Small intestine (tissue), 16 donors: ENCODE measurements at places on chromosomes 3 and 15.

DNA sequence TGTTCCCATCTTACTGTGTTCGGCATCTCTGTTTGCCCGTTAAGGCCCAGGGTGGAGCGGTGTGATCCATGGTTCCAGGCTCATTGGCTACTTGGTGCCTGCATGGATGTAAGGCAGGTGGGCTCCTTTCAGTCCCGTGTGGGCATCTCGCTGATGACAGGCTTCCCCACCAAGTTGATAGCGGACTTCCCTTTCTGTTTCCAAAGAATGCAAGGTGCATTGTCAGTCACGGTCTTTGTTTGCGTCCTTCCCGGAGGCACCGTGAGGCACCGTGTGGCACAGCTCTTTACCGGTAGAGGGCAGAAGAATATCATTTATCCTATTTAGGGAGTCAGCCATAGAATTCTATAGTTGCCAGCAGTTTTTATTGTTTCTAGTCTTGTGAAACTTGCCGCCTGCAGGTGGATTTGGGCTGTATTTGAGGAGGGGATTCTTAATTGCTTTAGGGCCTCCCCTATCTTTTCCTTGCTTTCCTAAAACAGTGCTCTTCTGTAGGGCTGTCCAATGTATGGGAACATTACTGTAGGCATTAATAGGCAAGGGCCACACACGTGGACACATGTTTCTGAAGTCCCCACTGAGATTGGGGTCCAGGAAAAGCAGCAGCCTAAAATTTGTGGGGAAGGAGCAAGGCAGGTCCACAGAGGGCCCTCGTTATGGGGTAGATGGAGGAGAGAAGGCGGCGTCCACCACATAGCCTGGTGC lies 244.1 kb downstream of the SLCO3A1 start:
- H3K4me3 ChIP-seq, result no peak overlapping the region
- DNase-seq, result peak; percentile 58
- H3K27ac ChIP-seq, result no peak overlapping the region
- H3K4me1 ChIP-seq, result peaks cover 2% of the 10 kb centered on the region

DNA sequence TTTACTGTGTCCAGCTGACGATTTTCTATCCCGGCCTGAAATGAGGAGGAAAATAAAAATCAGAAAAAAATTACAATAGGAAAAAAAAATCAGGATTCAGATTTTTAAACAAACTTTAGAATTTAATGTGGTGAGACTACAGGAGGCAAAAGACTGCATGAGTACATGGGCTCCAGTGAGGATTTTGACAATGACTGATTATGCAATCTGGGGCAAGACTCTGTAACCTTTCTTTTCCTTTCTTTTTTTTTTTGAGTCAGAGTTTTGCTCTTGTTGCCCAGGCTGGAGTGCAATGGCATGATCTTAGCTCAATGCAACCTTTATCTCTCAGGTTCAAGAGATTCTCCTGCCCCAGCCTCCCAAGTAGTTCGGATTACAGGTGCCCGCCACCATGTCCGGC lies 29.9 kb downstream of the SPG11 start:
- no peaks in the 10 kb centered on the region for H3K4me1 ChIP-seq
- no peak overlapping the region for H3K4me3 ChIP-seq
- no peaks in the 10 kb centered on the region for H3K27me3 ChIP-seq
- H3K27ac ChIP-seq, result no peak overlapping the region
- H3K36me3 ChIP-seq, result peaks cover 59% of the 10 kb centered on the region

DNA sequence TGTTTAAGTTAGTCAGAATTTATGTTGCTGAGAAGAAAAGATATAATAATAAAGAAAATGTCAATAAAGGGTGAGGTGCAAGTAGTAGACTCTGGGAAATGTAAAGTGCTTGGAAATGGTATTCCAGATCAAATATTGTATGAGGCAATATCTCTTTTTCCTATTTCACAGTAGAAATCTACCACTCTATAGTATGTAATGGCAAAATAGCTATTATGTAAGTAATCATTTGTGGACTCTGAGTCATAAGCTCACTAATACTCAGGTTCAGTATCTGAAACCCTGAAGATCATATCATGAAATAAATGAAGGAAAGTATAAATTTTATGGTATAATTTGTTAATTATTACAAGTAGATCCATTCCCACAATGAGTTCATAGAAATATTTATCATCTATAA lies 322.1 kb downstream of the PYDC2 start:
- H3K36me3 ChIP-seq, result no peaks in the 10 kb centered on the region
- no peaks in the 10 kb centered on the region for H3K27me3 ChIP-seq
- H3K4me1 ChIP-seq, result no peaks in the 10 kb centered on the region
- DNase-seq, result no peak
- no peak overlapping the region for H3K4me3 ChIP-seq

GRCh38 chr3:7545334-7545733 lies 684.4 kb downstream of the GRM7 start:
- H3K4me3 ChIP-seq, result no peak overlapping the region
- DNase-seq, result no peak
- H3K27me3 ChIP-seq, result no peaks in the 10 kb centered on the region
- no peaks in the 10 kb centered on the region for H3K4me1 ChIP-seq

- no peaks in the 10 kb centered on the region for H3K4me1 ChIP-seq
- no peaks in the 10 kb centered on the region for H3K27me3 ChIP-seq
- no peak for DNase-seq
- H3K27ac ChIP-seq, result no peak overlapping the region
- H3K4me3 ChIP-seq, result no peak overlapping the region
- no peaks in the 10 kb centered on the region for H3K36me3 ChIP-seq
Measured at GRCh38 chr3:139173372-139174108, 128.8 kb upstream of the PRR23C start.

DNA sequence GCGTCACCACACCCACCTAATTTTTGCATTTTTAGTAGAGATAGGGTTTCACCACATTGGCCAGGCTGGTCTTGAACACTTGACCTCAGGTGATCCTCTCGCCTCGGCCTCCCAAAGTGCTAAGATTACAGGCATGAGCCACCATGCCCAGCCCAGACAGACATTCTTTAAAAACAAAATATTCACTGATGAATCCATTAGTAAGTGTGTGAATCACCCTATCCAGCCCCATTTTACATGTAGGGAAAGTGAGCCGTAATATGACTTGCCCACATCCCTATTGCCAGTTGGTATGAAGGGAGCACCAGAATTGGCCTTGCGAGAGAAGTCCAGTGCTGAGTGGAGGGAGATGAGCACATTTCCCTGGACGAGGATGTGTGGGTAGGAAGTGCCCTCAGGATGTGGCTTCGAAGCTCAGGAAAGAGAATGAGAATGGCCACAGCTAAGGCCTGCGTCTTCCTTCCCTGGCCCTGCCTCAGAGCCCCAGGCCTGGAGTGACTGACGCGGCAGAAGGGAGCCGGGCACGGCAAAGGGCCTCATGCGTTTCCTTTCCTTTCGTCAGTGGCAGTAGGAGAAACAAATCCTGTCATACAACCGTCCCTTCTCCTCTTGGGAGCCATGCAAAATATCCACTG lies 28.3 kb upstream of the ETV5 start:
- no peak overlapping the region for H3K4me3 ChIP-seq
- no peaks in the 10 kb centered on the region for H3K27me3 ChIP-seq
- DNase-seq, result no peak
- H3K4me1 ChIP-seq, result no peaks in the 10 kb centered on the region
- H3K27ac ChIP-seq, result no peak overlapping the region
- H3K36me3 ChIP-seq, result no peaks in the 10 kb centered on the region

- no peaks in the 10 kb centered on the region for H3K27me3 ChIP-seq
- no peak overlapping the region for H3K4me3 ChIP-seq
- no peaks in the 10 kb centered on the region for H3K36me3 ChIP-seq
Measured at GRCh38 chr3:12375572-12375971, 86.7 kb downstream of the PPARG start.

DNA sequence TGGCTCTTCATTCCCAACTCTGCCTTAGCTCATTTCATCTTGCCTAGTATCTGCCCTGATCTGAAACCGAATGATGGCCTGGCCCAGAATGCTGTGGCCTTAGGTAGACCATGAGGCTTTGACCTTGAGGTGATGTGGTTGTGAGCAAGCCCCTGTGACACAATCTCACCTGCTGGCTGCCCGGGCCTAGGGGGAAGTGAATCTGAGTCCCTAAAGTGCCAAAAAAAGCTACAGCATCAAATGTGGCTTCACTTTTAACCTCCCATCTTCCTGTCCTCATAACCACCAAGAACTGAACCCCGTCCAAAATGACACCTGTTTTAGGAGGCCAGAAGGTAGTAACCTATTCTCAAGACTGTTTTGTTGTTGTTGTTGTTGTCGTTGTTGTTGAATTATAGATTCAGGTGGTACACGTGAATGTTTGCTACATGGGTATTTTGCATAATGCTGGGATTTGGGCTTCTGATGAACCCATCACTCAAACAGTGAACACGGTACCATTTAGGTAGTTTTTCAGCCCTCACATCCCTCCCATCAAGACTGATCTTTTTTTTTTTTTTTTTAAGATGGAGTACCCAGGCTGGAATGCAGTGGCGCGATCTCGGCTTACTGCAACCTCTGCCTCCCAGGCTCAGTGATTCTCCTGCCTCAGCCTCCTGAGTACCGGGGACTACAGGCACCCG lies 54.6 kb downstream of the MCCC1 start:
- H3K4me3 ChIP-seq, result no peak overlapping the region
- H3K27ac ChIP-seq, result no peak overlapping the region
- DNase-seq, result no peak
- no peaks in the 10 kb centered on the region for H3K4me1 ChIP-seq
- peaks cover 28% of the 10 kb centered on the region for H3K36me3 ChIP-seq

GRCh38 chr3:171336406-171336805 lies 123.8 kb downstream of the TNIK start:
- no peaks in the 10 kb centered on the region for H3K36me3 ChIP-seq
- no peak overlapping the region for H3K4me3 ChIP-seq
- peak; percentile 72 for DNase-seq
- peaks cover 11% of the 10 kb centered on the region for H3K4me1 ChIP-seq

DNA sequence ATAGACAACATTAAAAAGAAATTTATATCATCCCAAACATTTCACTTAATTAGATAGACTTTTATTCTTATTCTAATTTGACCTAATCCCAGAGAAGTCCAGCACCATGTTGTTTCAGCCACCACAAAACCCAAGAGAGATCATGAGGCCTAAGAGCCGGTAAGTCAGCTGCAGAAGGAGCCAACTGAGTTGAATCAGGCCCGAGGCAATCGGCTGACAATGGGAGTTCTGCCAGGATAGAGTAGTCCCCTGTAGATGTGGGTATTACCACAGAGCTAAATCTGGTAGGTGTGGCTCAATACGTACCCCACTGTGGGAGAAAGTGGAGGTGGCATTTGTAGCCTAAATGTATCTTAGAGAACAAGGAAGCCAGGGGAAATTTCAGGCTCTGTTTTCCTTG lies 49.7 kb upstream of the UMPS start:
- H3K36me3 ChIP-seq, result peaks cover 1% of the 10 kb centered on the region
- no peaks in the 10 kb centered on the region for H3K27me3 ChIP-seq
- no peak overlapping the region for H3K27ac ChIP-seq
- no peaks in the 10 kb centered on the region for H3K4me1 ChIP-seq

- peaks cover 39% of the 10 kb centered on the region for H3K4me1 ChIP-seq
- peaks cover 4% of the 10 kb centered on the region for H3K36me3 ChIP-seq
- no peaks in the 10 kb centered on the region for H3K27me3 ChIP-seq
- peak within 1 kb of the TSS; percentile 95 for H3K27ac ChIP-seq
Measured at GRCh38 chr3:141368062-141368924, at the start of gene ZBTB38. Gene ZBTB38, plus strand, starts transcription at chr3:141368504. Its CDS starts 73,885 bp downstream, at chr3:141442389.

DNA sequence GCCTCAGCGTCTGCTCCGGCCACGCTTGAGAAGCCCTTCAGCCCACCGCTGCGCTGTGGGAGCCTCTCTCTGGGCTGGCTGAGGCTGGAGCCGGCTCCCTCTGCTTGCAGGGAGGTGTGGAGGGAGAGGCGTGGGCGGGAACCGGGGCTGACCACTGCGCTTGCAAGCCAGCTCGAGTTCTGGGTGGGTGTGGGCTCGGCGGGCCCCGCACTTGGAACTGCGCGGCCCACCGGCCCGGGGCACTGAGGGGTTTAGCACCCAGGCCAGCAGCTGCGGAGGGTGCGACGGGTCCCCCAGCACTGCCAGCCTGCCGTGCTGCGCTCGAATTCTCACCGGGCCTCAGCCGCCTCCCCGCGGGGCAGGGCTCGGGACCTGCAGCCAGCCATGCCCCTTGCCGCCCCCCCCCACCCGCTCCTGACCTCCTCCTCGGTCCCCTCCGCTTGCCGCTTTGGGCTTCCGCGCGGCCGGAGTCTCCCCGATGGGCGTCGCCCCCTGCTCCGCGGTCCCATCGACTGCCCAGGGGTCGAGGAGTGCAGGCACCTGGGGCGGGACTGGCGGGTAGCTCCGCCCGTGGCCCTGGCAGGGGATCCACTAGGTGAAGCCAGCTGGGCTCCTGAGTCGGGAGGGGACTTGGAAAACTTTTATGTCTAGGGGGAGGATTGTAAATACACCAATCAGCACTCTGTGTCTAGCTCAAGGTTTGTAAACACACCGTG lies 106.7 kb downstream of the RAP2B start:
- H3K27ac ChIP-seq, result no peak overlapping the region
- no peaks in the 10 kb centered on the region for H3K4me1 ChIP-seq
- no peak overlapping the region for H3K4me3 ChIP-seq
- no peak for DNase-seq

DNA sequence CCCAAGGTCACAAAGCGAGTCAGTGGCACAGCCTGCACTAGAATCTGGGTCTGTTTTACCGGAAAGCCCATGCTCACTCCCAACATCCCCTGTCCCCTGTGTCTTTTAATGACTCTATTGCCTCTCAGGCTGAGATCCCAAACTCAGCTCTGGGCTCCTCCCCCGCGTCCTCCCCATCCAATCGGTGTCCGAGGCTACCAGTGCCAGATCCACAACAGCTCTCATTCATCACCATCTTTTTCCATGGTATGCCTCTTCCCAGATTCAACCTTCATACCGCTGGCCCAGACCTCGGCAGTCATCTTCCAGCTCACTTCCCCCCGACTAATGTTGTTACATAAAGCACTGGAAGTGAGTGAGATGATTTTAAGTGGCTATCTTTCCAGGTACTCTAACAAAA lies 16.1 kb upstream of the KY start:
- no peaks in the 10 kb centered on the region for H3K36me3 ChIP-seq
- H3K27ac ChIP-seq, result no peak overlapping the region
- DNase-seq, result no peak
- no peaks in the 10 kb centered on the region for H3K27me3 ChIP-seq
- no peak overlapping the region for H3K4me3 ChIP-seq

DNA sequence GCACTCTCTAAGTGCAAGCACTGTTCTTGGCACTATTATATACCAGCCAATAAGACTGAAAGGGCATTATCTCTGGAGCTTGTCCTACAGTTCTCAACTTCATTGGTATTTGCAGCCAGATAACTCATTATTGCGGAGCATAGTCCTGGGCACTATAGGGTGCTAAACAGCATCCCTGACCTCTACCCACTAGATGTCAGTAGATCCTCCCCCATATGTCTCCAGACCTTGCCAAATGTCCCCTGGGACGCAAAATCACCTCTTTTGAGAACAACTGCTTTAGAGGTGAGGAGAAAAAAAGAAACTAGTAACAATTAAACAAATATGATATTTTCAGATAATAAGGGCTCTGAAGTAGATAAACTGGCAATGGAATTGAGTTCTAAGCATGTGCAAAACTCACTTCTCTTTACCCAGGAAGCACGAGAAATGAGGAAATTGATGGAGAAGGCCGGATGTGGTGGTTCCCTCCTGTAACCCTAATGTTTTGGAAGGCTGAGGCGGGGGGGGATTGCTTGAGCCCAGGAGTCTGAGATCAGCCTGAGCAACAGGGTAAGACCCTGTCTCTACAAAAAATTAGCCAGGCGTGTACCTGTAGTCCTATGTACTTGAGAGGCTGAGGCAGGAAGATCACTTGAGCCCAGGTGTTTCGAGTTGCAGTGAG lies 61.4 kb downstream of the FRMD4B start:
- H3K27ac ChIP-seq, result peak overlapping the region; percentile 12
- no peak overlapping the region for H3K4me3 ChIP-seq
- H3K27me3 ChIP-seq, result no peaks in the 10 kb centered on the region
- no peaks in the 10 kb centered on the region for H3K36me3 ChIP-seq
- no peaks in the 10 kb centered on the region for H3K4me1 ChIP-seq
- DNase-seq, result no peak
